Activated CD4-positive, alpha-beta T cell treated with anti-CD3 and anti-CD28 coated beads, Interleukin-2, amount 50 U/mL, for 48 hours (primary cell): ENCODE measurements at places on chromosomes 4 and X.

DNA sequence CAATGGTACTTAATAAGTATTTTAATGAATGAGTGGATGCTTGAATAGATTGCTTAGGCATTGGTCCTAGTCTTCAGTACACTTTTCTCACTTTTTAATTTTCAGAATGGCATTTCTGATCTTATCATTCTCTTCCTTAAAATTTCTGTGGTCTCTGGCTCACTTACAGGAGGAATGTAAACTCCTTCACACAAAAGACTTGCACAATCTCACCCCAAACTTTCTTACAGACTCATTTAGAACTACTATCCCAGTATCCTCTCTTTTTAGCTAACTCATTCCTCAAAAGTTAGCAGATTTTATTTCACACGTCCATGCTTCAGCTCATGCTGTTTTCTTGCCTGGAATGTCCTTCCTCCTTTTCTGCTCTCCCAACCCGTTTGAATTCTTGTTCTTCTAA, 350.1 kb downstream of the GRXCR1 start:
- DNase-seq: no peak

GRCh38 chr4:111662496-111662895, 482.8 kb upstream of the FAM241A start:
- DNase-seq: no peak

GRCh38 chr4:2788101-2788500, 4.8 kb upstream of the SH3BP2 start:
- no peak for DNase-seq

- DNase-seq: no peak
Observed at GRCh38 chr4:60345392-60345791, 854.7 kb upstream of the ADGRL3 start.

- no peak for DNase-seq
Observed at GRCh38 chr4:119873794-119874325, 192.8 kb downstream of the MAD2L1 start.

DNA sequence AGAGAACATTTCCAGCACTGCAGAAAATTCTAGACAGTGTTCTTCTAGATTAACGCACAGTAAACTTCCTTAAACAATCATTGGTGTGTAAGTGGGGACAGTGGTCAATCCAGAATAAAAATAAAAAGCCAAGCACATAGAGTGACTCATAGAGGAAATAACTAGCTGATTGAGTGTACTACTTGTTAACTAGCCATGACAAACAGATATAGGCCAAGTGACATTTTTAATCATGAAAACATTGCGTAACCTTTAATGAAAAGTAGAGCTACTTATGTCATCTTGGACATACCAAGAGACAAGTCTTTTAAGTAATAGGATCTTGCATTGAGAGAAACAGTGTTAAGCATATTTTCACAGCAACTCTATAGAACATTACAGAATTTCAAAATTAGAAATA, 233.9 kb upstream of the MAB21L2 start:
- DNase-seq: no peak

DNA sequence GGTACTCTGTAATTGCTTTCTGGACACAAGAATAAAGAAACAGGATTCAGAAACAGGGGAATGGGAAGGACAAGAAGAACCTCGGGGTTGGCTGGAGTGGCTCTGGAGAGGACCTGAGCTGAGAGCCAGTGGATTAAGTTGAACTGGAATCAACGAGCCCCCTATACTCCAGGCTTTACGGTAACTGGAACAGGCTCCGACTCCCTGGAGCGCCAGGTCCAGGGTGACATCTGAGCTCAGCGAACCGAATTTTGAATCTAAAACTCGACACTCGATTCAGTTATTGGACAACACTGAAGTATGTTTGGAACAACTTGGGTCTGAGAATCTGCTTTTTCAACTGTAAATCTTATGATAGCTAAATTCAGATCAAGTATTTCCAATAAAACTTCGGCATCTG, 23.9 kb downstream of the HMX1 start:
- no peak for DNase-seq

- DNase-seq: no peak
Observed at GRCh38 chrX:39518476-39519029, 579.2 kb downstream of the BCOR start.

DNA sequence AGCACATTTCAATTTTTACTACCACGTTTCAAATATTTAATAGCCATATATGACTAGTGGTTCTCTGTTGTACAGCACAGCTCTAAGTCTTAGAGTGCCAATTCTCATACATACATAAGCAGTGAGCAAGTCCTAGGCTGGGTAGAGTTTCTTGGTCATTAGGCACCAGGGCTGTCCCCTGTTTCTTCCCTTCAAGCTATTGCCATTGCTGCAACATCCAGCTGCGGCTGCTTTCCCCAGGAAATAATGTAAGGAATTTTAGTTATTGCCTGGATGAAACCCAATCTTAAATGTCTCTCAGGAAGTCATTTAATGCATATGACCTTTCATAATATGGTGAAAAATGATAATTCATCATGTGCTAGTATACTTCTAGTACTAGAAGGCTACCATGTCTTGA, 74.1 kb upstream of the PPP3CA start:
- DNase-seq: no peak

DNA sequence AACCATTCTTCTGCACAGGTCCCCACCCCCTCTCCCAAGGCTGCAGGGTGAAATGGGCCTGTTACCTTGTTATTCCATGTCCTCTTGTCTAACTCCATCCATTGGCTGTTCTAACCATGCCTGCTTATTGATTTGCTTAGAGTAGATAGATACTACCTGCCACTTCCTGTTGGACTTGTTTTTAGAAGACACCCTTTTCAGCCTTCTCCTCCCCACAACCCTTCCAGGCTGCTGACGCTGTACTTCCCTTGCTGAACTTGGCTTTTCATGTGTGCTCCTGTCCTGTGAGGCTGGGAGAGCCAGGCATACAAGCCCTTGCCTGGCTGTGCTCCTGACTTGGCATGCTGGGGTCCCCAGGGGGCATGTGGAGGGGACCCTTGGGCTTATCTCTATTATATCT, 81.9 kb downstream of the AASDH start:
- DNase-seq: no peak

GRCh38 chr4:138407329-138407728, 165.2 kb upstream of the SLC7A11 start:
- no peak for DNase-seq

- no peak for DNase-seq
Observed at GRCh38 chrX:153494061-153494460, 719 bp upstream of the BGN start.

- DNase-seq: no peak
Observed at GRCh38 chr4:22986881-22987280, 294.1 kb downstream of the GBA3 start.
